ENCODE measurements at places on chromosomes 5 and 9. TPM values are rescaled to one million over a fixed set of nuclear protein-coding genes. Genes with fewer than 3 reads are reported as not detected.

The HAVCR1 gene
- total RNA-seq = 1.4 TPM

The SPINK4 gene
- not detected for total RNA-seq

The LMX1B gene
- not detected for total RNA-seq

The DPH7 gene
- 52.0 TPM for total RNA-seq

DNA sequence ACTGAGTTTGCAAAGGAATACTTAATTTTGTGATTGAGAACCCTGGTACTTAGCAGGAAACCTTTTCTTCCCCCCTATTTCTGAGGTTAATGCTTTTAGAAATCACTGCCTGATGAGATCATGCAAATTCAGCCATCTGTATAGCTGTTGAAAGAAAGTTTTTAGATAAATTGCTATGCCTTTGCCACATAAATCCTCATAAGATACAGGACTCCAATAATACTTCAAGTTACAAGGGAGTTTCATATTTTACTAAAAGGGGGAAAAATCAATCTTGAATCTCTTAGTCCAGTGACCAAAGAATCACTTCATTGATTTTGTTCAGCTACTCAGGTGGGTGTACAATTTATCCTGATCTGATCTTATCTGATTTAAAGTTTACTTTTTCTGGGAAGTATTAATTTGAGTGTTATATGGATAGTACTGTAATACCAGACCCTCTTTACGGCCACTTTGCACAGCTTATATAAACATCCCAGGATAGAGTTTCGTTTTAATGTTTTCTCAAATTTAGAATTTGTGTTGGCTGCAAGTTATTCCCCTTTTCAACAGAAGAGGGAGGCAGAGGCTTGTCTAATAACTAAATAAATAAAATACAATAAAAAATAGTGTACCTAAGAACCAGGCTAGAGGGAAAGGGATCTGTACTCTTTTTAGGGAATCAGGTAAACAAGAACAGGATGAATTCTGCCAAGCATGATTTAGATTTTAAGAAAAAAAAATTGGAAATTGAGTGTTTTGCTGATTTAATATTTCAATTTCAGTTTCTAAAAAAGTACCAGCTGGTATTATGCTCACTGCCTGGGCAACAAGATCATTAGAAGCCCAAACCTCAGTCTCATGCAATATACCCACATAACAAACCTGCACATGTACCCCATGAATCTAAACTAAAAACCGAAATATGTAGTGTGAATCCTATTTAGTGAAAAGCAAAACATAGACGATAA, 69.1 kb downstream of the PSAT1 start:
- H3K36me3 ChIP-seq = no peaks in the 10 kb centered on the region
- H3K27me3 ChIP-seq = peaks cover 24% of the 10 kb centered on the region
- no peak overlapping the region for H3K4me3 ChIP-seq
- no peak overlapping the region for H3K27ac ChIP-seq
- DNase-seq = no peak
- peaks cover 1% of the 10 kb centered on the region for H3K4me1 ChIP-seq

DNA sequence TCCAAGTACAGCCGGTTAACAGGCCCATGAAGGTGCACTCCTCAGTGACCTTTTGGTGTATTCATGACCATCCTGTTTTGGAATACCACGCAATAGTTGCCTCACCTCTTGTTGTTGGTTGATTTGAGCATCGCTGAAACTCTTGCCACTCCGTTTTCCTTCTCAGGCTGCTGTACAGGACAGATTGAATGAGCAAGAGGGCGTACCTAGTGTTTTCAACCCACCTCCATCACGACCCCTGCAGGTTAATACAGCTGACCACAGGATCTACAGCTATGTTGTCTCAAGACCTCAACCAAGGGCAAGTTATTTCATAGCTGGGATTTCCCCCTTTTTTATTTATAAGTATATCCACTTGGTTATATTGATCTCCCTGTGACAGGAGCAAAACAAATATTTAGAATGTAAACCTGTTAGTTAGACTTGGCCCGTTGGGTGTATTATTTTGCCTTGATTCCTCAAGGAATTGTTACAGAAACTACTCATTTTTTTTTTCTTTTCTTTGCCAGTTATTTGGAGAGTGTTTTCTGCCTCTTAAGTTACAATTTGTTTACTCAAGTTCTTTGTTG, 38.1 kb downstream of the FAF2 start:
- peaks cover 7% of the 10 kb centered on the region for H3K36me3 ChIP-seq
- no peaks in the 10 kb centered on the region for H3K27me3 ChIP-seq
- H3K27ac ChIP-seq = no peak overlapping the region
- no peak for DNase-seq
- H3K4me1 ChIP-seq = peaks cover 27% of the 10 kb centered on the region
- no peak overlapping the region for H3K4me3 ChIP-seq

Data from T-helper 17 cell (primary cell).